ENCODE measurements at places on chromosomes 16 and 17.

- DNase-seq = no peak
Measured at GRCh38 chr17:27615121-27615520, 15.9 kb upstream of the LGALS9 start.

DNA sequence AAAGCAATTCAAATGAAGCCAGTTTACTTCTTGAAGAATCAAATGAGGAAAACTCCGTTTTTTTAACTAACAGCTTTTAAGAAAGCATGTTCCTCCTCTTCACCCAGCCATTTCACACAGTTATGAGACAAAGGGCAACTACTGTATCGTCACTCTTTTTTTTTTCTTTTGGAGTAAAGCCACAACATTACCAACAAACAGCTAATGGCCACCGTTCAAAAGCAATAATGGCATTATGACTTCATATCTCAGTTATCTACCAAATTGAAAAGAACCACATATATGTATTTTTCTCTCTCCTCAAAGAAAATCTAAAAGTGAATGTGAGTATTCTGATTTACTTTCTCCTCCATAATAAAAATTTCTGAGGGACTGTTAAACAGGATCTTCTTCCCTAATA, 14.5 kb downstream of the GRB2 start:
- DNase-seq = no peak

GRCh38 chr16:81061307-81061640, 15.8 kb downstream of the C16orf46 start:
- no peak for DNase-seq

DNA sequence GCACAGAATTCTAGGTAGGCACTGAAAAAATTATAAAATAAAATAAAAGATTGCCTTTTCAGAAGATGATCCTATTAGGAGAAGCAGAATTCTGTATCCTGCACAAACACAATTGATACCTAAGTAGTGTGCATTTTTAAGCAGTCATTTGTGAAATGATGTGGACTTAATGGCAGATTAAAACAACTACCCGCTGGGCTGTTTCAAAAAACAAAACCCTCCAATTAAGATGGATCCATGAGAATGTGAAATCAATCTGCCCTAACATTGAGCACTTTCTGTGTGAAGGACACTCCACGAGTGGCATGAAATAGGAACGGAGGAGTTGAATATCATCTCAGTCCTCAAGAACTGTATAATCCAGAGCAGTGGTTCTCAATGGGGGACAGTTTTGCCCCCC, 1012.8 kb upstream of the EEF2KMT start:
- no peak for DNase-seq

- no peak for DNase-seq
Measured at GRCh38 chr16:24838554-24839266, 7.1 kb upstream of the SLC5A11 start.

GRCh38 chr17:32007463-32008298, 498 bp downstream of the LRRC37B start:
- DNase-seq = no peak

- DNase-seq = no peak
Measured at GRCh38 chr17:34252444-34253138, 2.5 kb upstream of the CCL2 start.

- DNase-seq = no peak
Measured at GRCh38 chr17:40035162-40035559, 19.0 kb downstream of the MED24 start.

DNA sequence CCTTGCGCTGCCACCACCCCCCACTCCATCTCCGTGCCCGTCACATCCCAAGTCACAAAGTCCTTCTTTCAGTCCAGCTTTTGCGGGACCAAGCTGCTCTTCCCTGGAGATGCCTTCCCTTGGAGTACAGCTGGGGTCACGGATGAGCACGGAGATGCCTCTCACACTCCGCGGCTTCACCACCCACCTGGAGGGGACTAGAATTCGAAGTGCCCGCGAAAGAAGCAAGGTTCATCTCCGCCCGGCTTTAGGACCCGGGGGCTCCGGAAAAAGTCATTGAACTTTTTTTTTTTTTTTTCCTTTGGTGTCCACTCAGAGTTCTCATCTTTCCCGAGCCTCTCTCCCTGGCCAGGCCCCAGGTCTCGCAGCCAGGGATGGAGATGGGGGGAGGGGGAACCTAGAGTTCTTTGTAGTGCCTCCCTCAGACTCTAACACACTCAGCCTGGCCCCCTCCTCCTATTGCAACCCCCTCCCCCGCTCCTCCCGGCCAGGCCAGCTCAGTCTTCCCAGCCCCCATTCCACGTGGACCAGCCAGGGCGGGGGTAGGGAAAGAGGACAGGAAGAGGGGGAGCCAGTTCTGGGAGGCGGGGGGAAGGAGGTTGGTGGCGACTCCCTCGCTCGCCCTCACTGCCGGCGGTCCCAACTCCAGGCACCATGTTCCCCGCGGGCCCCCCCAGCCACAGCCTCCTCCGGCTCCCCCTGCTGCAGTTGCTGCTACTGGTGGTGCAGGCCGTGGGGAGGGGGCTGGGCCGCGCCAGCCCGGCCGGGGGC, at the start of gene FKBP10:
Gene FKBP10 (plus strand): TSS at position 624 of the 771 bp plus-strand sequence. CDS start 31 bp downstream, at position 655.
- peak; percentile 72 for DNase-seq

DNA sequence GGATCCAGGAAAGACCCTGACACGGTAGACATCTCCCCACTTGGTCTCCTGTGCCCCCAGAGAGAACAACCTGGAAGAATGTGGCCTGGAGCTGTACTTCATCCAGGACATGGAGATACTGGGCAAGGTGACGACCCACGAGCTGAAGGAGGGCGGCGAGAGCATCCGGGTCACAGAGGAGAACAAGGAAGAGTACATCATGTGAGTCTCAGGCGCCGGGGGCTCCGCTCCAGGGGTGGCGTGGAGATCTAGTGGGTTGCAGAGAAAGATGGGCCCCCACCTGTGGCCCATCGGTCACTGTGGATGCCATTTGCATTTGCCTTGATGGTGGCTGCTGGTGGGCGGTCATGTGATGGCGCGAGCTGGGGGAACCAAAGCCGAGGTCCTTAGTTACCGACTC, 14.9 kb upstream of the CLEC18A start:
- DNase-seq = no peak

DNA sequence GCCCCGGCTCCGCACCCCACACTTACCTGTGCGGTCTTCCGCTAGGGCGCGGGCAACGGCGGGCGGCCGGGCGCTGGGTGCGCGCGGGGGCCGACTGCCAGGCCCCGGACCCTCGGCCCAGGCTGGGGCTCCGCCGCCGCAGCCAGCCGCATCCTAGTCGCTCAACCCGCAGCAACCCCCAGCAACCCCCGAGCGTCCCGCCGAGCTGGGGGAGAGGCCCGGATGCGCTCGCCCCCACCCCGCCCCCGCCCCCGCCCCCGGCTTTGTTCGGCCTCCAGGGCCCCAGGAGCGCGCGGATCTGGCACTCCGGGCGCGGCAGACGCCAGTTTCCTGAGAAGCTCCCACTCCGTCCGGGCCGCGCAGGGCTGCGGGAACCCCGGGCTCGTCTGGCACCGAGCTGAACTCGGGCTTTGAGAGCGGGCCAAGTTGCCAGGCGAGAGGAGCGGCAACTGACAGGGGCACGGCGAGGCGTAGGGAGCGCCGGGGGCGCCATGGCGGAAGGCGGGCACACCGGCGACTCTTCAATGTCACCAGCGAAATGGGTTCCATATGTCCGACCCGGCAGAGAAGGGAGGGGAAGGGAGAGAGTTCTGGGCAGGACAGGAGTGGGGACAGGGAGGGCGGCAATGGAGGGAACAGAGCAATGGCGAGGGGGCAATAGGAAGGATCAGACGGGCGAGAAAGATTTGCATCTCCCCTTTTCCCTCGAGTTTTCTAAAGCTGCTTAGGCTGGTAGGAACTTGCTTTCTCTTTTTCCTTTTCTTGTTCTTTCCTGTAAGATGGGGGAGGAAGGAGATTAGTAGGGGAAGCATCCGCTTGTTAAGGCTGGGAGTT, 13.7 kb downstream of the HOXB4 start:
- DNase-seq = no peak

- DNase-seq = no peak
Measured at GRCh38 chr17:68592009-68592408, 9.2 kb downstream of the FAM20A start.

DNA sequence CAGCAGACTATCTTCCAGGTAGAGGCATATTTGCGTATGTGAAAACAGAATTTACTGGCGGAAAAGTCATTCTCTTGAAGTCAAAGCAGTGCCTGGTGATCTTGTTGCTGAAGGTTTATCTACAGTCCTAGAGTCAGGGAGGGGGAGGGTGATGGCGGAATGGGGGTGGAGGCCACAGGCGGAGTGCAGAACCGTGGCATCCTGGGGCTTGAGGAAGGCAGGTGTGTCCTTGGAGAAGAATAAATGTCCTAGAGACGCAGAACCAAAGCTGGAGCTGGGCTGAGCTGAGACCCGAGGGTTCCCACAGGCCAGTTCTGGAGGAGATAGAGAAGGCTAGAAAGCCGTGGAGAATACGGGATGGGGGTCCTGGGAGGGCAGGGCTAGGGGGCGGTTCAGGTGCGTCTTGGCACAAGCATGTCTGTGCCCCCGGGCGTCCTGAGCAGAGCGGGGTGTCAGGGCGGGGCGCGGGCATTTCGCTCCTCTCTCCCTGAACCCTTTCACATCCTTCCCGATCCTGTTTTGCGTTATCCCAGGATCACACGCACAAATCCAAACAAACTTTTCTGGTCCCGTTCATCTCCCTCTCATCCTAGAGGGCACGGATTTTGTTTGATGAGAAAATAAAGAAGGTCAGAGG, 76.9 kb upstream of the CREBBP start:
- no peak for DNase-seq

DNA sequence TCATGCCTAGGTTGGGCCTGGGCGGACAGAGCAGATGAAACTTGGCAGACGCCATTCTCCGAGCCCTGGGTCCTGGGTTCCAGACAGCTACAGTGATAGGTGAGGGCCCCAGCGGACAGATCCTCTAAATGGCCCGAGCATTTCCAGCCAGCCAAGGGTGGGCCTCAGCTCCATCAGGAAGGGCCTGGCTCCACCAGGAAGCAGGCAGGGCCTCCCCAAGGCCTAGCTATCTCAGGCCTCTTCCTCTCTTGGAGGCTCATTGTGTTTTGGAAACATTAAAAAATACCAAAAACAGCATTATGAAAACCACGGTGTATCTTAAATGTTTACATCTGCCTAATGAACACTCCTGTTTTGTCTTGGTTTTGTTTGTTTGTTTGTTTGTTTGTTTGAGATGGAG, 38.2 kb upstream of the SBK1 start:
- no peak for DNase-seq

DNA sequence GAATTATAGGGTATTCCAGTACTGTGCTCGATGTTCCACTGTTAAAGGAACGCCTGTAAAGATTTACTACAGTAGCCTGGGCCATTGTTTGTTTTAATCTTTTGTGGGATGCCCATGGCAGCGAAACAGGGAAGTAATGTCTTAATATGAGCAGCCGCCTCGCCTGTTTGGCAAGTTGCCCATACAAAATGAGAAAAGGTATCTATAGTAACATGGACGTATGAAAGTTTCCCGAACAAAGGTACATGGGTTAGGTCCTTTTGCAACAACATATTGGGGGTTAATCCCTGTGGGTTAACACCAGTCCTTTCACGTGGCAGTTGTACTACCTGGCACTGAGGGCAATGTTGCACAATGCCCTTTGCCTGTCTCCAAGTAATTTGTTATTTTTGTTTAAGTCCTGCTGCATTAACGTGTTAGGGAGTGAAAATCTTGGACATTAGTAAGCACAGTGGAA, 21.1 kb upstream of the TMC5 start:
- no peak for DNase-seq

DNA sequence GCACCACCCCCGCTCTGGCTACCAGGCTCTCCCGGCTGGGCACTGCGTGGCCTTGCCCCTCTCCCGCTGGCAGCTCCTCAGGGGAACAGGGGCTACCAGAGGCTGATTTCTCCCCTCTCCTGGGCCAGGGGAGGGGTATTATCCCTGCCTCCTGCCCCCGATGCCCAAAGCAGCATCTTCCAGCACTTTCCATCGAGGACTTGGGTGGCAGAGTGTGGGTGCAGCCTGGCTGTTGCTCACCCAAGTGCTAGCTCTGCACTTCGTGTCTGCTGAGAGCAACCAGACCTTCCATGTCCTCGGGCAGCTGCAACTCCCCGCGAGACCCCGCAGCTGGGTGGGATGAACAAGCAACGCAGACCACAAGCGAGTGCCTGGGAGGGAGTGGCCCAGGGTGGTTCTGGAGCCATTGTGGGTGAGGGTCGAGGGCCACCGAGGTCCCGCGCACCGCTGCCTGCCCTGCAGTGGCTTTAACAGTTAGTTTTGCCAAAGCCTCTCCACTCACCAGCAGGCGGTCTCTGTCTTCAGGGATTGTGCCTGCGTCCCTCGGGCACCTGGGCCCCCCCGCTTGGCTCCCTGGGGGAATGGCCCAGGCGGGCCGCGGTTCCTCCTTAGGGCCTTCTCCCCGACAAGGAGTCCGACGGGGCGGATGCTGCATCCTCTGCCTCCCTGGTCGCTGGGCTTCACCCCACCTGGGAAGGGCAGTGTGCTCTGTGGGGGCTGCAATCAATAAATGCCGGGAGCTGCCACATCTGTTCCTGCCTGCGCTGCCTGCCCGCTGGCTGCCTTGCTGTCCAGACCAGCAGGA, 8.4 kb downstream of the SLC25A10 start:
- no peak for DNase-seq

- DNase-seq = no peak
Measured at GRCh38 chr17:66679631-66680517, 155.0 kb upstream of the CACNG5 start.

DNA sequence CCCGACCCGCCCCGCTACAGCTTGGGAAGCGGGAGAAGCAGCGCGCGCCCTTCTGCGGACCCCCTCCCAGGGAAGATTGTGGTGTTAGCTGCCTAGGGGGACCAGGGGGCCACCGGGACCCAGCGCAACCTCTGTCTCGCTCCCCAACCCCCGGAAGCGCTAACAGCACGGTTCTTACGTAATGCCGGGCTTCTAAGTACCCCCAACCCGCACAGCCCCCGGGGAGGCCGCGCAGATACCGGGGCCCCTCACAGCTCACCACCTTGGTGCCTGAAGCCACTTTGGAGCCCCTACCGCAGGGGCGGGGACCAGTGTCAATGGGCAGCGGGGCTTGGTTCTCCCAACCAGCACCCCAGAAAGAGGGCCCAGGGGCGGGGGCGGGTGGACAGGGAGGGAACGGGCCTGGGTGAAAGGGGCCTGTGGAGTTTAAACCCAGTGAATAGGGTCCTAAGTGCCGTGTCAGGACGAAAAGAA, 348 bp downstream of the MPP2 start:
- no peak for DNase-seq

- no peak for DNase-seq
Measured at GRCh38 chr16:23687034-23687808, 8.5 kb downstream of the PLK1 start.

DNA sequence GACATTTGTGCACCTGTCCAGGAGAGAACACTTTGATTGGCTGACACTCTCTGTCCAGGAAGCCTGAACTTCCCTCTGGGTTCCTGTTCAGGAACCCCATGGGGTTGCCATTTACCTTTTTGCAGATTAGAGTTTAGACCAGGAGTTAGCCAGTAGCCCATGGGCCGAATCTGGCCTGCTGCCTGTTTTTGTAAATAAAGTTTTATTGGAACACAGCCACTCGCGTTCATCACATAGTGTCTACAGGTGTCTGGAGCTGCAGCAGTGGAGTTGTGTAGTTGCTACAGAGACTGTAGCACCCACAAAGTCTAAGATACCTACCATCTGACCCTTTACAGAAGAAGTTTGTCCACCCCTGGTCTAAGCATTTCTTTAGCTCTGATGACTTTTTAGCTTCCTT, 70.9 kb downstream of the ABCC1 start:
- no peak for DNase-seq
